Glutamatergic neuron (in vitro differentiated cells): ENCODE measurements at places on chromosomes 7 and 10.

DNA sequence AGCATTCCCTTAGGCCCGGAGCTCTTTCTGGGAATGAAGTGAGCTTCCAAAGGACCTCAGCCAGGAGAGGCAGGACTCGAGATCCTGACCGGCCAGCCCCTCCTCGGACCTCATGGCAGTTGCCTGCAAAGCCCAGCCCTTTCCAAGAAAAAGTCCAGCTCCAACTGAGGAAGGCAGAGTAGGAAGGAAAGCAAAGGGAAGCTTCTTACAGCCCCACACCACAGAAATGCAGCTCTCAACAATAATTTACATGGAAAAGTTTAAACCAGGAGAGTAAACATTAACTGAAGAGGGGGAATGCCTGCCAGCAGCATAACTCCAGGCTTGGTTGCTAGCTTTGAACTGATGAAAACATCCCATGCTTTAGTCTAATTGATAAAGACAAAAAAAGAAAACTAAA lies 153.9 kb upstream of the PFKP start:
- no peak for DNase-seq

DNA sequence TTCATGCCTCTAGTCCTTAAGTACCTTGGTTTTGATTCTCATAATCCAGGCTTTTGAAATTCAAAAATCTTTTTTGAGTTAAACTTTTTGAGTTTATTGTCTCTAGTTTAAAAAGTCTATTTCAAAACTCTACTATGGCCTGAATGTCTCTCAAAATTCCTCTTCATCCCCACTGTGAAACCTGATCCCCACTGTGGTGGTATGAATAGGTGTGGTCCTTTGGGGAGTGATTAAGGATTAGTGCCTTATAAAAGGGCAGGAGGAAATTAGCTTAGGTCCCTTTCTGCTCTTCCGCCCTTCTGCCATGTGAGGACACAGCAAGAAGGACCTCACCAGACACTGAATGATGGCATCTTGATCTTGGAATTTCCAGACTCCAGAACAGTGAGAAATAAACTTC lies 44.1 kb upstream of the JAZF1 start:
- DNase-seq, result no peak

- no peak for DNase-seq
Measured at GRCh38 chr10:99337311-99337811, 8.2 kb downstream of the CNNM1 start.

- no peak for DNase-seq
Measured at GRCh38 chr7:80890426-80891258, 28.2 kb downstream of the SEMA3C start.

DNA sequence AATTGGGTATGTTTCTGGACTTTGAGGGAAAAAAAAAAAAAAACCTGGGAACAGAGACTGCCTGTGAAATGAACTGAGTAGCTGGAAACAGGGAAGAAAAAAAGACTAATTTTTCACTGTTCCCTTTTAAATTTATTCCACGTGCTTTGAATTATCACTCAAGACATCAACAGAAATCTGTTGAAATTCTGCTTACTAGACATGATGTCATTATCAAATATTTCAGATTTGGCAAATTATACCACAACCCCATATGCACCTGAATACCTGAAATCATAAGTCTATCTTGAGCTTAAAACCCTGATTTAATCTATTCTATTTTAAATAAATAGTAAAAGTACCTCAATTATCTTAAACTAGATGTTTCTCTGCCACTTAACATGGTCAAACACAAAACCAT lies 5.0 kb upstream of the REEP3 start:
- DNase-seq, result no peak

GRCh38 chr7:42099470-42100155 lies 137.4 kb downstream of the GLI3 start:
- DNase-seq, result no peak

GRCh38 chr10:62021128-62021665 lies 119.7 kb downstream of the ARID5B start:
- DNase-seq, result no peak

- DNase-seq, result no peak
Measured at GRCh38 chr7:123230147-123230546, 30.4 kb upstream of the SLC13A1 start.

DNA sequence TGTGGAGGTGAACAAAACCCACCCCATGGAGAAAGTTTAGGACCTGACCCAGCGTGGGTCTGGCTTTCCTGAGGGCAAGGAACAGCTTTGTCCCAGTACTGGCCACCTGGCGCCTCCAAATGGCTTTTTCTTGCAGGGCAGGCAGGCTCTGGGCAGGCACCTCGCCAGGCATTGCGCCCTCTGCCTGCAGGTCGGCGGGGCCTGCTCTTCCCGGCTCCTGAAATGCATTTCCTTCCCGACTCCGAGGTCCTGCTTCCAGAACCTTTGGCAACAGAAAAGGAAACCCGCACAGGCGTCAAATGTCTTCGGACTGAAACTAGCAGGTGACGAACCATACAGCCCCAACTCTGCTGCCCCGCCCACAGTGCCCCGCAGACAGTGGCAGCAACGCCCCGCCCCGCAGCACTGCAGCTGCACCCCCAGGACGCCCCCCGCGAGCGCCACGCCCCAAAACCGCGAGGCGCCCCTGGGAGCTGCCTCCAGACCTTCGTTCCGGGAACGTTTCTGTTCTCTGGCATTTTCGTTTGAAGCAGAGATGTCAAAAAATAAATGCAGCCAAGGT lies 65.5 kb downstream of the C10orf143 start:
- DNase-seq, result no peak

GRCh38 chr10:126225672-126226008 lies 162.6 kb downstream of the ADAM12 start:
- DNase-seq, result no peak

DNA sequence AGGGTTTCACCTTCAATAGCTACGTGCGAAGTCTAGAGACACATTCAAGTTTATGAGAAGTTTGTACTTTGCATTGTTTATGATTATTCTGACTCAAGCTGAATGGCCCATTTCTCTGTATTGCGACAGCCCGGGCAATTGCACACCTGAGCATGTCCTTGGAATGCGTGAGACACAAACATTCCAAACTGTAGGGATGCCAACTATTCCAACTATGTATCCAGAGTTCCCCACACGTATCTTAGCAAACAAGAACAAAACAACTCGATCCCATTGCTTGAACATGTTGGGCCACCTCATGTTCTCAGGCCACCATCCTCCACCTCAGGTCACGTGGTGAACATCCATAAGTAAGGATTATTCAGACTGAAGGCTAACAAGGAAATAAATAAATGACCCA lies 51.4 kb upstream of the EGFR start:
- no peak for DNase-seq

- no peak for DNase-seq
Measured at GRCh38 chr7:35356495-35356894, 102.6 kb upstream of the TBX20 start.

DNA sequence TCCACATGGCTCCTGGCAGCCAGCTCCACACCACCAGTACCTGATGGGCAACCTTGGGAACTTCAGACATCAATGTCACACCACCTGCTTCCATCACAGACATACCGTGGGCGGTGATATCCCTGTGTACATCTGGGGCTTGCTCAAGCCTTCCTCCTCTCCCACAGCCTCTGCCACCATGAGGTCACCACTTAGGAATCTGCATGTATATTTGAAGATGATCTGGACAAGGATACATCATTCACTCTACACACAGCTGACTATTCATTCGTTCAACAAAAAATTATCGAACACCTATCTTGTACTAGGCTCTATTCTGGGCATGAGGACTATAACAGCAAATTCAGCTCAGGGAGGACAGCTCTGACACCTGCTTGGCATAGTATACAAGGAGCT lies 6.8 kb downstream of the DLG5 start:
- no peak for DNase-seq

DNA sequence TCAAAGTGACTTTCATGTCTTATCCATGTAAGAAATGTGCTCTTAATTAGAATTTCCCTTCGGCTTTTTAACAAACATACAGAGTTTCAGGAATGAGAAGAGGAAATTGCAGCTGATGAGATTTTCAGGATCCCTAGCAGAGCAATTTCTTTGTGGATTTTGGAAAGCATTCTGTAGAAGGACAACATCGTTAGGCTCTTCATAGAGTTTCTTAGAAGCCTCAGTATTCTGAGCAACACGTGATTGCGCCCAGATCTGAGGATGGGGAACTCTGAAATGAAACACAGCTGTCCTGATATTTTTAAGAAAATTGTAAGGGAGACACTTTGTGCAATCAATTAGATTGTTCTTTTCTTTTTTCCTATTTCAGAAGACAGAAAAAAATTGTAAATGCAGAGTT lies 85.8 kb downstream of the LHFPL3 start:
- DNase-seq, result no peak

GRCh38 chr10:128630787-128631252 lies 504.6 kb upstream of the MKI67 start:
- no peak for DNase-seq

- no peak for DNase-seq
Measured at GRCh38 chr10:124993736-124994451, 52.0 kb downstream of the ZRANB1 start.

DNA sequence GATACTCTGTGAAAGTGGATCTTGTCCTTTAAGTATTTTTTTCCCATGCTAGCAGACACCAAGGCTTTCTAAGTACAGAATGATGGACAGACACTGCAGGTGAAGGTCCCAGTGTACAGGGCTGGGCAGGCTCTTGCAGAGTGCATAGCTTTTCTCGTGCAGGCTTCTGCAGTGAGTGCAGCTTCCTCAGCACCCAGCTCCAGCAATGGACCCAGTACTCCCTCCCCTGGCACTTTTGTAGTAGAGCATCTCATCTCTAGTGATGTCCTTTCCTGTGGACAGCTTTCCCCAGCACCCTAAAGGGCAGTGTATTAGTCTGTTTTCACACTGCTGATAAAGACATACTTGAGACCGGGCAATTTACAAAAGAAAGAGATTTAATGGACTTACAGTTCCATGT lies 104.3 kb downstream of the CUL2 start:
- DNase-seq, result no peak

GRCh38 chr10:77969114-77969513 lies 42.6 kb upstream of the DLG5 start:
- no peak for DNase-seq

GRCh38 chr7:20417260-20417659 lies 86.6 kb downstream of the ITGB8 start:
- no peak for DNase-seq

GRCh38 chr10:35546824-35547225 lies 58.3 kb upstream of the GJD4 start:
- no peak for DNase-seq

DNA sequence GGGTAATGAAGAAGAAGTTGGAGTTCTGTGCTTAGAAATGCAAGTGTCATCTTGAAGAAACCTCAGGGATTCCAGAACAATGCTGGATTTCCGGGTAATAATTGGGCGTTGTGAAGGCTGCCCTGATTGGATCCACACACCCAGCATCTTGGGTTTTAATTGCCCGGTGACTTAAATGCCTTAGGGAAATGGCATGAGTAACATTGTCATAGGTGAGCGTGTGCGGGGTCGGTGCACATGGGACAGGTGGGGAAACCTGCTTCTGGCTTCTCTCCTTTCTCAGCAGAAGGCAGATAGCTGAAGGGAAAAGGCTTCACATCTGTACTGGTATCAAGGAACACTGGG lies 15.2 kb upstream of the CAMK1D start:
- no peak for DNase-seq

- DNase-seq, result no peak
Measured at GRCh38 chr10:60042262-60042661, 135.9 kb upstream of the CCDC6 start.

DNA sequence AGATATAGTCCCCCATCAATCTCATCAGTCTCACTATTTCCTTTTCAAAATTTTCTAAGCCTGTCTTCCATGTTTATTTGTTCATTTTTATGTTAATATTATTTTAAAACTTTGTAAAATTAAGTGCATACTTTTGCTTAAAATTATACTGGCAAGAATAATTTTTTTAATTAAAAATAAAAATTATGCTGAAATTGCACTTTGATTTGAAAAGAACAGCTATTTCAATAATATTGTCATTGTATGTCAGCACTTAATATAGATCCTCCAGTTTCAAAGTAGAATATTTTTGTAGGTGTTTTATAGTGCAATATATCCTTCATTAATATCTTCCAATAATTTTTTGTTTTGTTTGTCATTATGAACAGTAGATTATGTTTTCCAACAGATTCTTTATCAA lies 99.0 kb upstream of the MAGI2 start:
- DNase-seq, result no peak

DNA sequence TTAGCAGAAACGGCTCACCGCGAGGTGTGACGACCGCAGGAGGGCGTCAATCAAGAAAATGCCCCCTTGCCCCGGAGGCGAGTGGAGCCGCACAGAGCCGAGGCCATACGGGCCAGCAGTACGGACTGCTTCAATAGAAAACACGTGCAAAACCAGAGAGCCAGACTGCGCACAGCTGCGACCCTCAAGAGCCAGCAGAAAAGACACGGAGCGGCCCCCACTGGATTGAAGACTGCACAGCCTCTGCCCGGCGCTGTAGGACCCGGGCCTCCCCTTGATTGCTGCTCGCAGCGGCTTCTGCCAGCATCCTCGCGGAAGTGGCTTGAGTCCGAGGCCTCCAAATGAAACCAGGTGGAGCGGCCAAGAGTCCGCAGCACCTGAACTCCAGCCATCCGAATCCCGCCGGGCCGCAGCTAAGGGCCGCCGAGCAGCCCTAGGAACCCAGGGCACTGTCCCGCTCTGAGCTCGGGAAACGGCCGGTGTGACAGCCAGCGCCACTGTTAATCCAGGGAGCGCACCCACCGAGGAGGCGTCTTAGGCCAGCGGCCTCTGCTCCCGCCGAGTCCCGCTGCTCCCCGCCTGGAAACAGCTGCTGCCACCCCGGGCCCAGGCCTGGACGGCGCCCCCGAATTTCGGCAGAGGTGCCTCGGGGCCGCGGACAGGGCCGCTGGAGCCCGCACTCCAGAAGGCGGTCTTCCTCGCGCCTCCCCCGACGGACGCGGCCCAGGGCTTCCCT lies 660 bp upstream of the HHEX start:
- DNase-seq, result peak; percentile 48

- DNase-seq, result no peak
Measured at GRCh38 chr7:116554911-116555310, 30.1 kb downstream of the CAV1 start.

DNA sequence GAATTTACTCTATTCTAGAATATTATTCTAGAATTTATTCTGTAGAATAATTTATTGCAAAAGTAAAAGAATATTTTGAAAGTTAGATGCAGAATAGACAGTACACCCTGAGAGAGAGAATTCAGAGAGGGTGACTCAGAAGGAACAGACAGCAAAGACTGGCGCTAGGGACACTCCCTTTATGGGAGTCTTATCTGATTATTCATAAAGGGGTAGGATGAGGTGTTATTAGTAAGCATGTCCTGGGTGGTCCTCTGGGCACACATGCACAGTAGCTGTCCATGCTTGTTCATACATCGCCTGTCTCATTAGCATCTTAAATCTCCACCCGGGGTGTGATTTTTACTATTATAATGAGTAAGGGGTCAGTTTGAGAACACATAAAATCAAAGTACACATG lies 100.1 kb downstream of the XPNPEP1 start:
- no peak for DNase-seq

- no peak for DNase-seq
Measured at GRCh38 chr7:42035210-42035609, 201.8 kb downstream of the GLI3 start.

GRCh38 chr7:87497482-87497881 lies 22.0 kb upstream of the ABCB4 start:
- no peak for DNase-seq
